ENCODE measurements at places on chromosomes 4 and X. TPM values are rescaled to one million over a fixed set of nuclear protein-coding genes. Genes with fewer than 3 reads are reported as not detected.

The CCDC110 gene
- total RNA-seq, result 0.38 TPM

The PABPC1L2A gene
- not detected for total RNA-seq

The DMRTC1 gene
- total RNA-seq, result not detected

The NALF2 gene
- total RNA-seq, result not detected

The CPLX1 gene
- not detected for total RNA-seq

The PRR32 gene
- total RNA-seq, result not detected

The SFRP2 gene
- 0.65 TPM for total RNA-seq

The LRCH2 gene
- total RNA-seq, result 2.3 TPM

The KLB gene
- not detected for total RNA-seq

The NOX1 gene
- total RNA-seq, result not detected

The P2RY10 gene
- not detected for total RNA-seq

The FAM13A gene
- total RNA-seq, result 7.8 TPM

The YIPF7 gene
- total RNA-seq, result not detected

The IL2RG gene
- not detected for total RNA-seq

The PNMA6F gene
- total RNA-seq, result not detected

The COL4A6 gene
- total RNA-seq, result not detected

The VMA21 gene
- 65.9 TPM for total RNA-seq

The BEX2 gene
- not detected for total RNA-seq
